KBM-7 (cell line): ENCODE measurements at places on chromosomes 7 and 10.
A peak's percentile ranks its signal among the peaks of the same experiment; 100 is the strongest.

GRCh38 chr7:127390817-127391590 is 1.5 kb downstream of the ZNF800 start:
- no peak for DNase-seq

GRCh38 chr7:158840604-158841003 is 11.3 kb upstream of the ESYT2 start:
- DNase-seq = no peak

DNA sequence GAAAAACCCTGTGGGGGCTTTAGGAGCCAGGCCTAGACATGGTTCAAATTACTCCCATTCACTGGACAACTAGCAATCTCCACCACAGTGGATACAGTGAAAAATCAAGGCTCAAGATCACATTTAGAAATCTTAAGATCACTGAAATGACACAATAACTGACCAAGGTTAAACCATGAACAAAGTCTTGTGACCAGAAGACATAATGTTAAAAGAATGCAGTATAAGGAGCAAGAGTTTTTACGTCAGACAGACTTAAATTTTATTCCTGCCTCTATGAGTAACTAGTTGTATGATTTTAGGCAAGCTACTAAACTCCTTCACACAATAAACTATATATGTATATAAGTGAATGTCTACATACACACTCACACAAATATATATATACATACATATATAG is 68.5 kb downstream of the MICU1 start:
- DNase-seq = no peak

GRCh38 chr10:73003822-73004221 is 49.2 kb upstream of the PLA2G12B start:
- DNase-seq = no peak

GRCh38 chr7:15042285-15043065 is 139.9 kb upstream of the DGKB start:
- no peak for DNase-seq

DNA sequence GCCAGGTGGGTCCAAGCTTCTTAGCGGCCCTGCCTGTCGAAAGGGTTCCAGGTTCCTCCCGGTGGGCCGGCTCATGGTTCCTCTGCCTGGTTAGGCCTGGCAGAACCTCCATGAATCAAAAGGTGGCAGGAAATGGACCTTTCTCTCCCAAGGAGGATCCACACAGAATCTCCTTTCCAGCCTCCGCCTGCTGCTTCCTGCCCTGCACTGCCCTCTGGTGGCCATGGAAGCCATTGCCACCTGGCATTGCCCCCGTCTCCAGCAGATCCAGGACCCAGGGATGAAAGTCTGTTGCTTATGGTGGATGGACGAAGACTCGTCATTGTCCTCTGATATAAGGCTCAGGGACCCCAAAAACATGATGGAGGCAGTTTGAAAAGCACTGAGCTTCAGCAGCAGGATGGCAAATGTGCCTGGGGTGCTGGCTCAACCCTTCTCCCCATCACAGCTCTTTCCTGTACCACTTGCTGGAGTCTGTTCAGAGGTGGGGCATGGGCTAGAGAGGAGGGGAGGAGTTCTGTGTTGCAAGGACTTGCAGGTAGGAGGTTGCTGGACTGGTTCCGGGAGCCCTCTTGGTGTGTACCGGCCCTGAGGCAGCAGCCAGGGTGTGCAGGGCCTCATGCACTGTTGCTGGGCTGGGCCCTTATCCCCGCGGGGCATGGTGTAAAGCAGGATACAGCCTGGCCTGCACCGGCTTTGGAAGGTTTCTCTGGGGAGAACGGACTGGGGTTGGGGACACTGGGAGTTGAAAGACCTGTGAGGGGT is 11.3 kb upstream of the INMT start:
- DNase-seq = peak; percentile 77

GRCh38 chr10:34254596-34254995 is 560.5 kb downstream of the PARD3 start:
- DNase-seq = peak; percentile 41

DNA sequence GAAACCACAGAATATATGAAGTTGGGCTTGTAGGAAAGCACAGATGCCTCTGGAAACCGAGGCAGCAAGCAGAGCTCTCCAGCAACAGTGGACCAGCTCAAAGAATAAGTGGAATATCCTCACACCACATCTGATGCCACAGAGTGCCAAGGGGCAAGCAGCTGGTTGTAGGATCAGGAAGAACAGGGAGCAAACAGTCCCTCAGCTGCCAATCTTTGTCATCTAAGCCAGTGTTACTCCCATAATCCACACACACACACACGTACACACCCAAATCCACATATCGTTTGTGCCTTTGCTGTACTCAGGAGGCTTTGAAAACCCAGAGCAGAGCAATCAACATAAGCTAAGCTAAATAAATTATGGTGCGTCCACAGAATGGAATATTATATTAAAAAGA is 20.7 kb upstream of the SEC24C start:
- DNase-seq = no peak

DNA sequence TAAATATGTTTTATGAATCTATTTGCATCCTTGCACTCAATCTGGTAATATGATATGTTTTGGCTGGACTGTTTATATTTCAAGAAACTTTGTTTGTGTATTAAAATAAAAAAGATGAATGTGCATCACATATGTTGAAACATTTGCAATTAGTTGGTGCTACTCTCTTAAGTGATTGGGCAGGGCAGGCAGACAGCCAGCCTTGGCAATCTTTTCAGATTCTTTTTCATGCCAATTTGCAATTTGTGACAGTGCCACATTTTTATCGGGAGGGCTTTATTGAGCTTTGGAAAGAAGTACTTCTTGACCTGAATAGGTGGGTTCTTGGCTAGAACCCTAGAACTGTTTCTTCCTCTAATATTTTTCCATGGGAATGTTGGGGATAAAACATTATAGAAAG is 152.2 kb downstream of the NXPH1 start:
- DNase-seq = no peak
